ENCODE measurements at places on chromosomes 6 and 20. TPM values are rescaled to one million over a fixed set of nuclear protein-coding genes. Genes with fewer than 3 reads are reported as not detected.

Gene SUPT3H
- total RNA-seq: 14.1 TPM

- DNase-seq: no peak
Measured at GRCh38 chr6:161198176-161198575, 75.7 kb downstream of the AGPAT4 start.

DNA sequence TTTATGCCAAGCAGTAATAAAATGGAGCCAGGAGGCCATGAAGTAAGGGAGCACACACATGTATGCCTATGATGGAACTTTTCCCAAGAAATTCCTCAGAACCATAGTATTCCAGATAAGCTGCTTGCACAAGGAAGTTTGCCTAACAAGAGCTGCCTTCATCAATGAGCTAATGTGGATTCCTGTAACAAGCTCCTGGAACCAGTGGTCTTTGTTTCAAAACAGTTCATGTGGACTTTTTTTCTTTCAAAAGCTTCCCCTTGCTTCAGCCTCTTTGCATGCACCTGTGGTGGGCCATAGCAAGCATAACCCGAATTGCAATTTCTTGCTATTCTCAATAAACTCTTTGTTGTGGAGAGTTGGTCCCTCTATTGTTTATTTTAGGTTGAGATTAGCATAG lies 359.6 kb downstream of the UTRN start:
- no peak for DNase-seq

DNA sequence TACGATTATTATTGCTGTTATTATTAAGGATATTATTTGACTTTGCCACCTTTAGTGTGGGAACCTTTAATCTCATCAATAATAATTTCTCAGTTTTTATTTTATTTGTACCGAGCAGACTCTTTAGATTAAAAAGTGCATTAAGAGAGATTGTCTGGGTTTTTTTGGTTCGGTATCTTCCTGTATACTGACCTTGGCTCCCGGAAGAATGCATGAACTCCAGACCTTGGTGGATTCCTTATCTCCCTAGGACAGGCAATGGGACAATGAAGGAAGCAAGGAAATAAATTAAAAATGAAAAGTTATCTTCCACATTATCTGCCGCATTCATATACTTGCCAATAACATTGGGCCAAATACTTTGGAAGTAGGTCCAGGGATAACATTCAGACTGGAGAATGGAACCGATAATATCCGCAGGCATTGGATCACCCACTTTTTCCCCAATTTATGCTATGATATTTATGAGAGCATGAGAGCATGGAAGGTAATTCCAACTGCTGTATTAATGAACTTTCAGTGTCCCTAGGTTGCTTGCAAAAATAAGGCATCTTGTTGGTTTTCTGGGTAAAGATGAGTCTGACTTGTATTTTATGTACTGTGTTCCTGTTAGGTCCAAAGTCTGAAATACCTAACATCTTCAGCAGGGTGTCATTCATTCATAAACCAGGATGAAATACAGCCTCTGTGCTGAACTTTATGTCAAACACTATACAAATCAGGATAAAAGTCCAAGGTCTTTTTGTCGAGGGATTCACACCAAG lies 232.1 kb downstream of the PLCB1 start:
- no peak for DNase-seq

Data from B cell (primary cell).